ENCODE measurements at places on chromosomes 12 and 14.

DNA sequence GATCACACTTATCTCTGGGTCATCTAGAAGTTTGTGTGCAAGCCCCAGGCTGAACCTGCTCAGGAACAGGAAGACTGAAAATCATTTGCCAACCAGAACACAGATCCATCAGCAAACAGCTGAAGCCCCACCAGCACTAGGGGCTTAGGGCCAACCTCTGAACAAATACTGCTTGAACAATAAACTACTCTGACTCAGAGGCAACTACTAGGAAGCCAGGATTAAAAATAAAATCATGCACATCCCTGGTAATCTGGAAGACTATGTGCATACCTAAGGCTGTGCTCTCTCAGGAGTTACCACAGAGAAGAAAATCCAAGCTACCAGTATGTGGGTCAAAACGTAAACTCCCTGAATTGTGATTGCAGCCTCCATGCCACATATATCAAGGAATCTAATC, 15.9 kb downstream of the GALNT8 start:
- DNase-seq = no peak

- no peak for DNase-seq
Measured at GRCh38 chr14:23431486-23431885, 4.0 kb downstream of the MYH7 start.

DNA sequence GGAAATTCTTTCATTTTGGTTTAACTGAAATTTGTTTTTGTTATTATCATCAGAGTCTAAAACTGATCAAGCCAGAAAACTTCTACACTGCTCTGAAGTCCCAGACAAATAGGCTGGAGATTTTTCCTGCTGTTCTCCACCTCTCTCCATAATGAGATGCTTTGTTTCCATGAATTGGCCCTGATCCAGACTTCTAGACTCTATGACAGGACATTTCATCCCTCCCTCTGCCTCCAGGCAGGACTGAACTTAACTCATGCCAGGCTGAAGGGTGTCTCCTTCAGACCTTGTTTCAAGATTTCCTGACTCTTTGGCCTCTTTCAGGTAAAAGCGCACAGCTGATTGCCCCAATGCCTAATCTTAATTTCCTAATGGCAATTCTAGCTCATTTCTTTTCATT, 69.1 kb upstream of the HOXC13 start:
- no peak for DNase-seq

GRCh38 chr12:24416423-24417109, 467.1 kb upstream of the SOX5 start:
- no peak for DNase-seq

DNA sequence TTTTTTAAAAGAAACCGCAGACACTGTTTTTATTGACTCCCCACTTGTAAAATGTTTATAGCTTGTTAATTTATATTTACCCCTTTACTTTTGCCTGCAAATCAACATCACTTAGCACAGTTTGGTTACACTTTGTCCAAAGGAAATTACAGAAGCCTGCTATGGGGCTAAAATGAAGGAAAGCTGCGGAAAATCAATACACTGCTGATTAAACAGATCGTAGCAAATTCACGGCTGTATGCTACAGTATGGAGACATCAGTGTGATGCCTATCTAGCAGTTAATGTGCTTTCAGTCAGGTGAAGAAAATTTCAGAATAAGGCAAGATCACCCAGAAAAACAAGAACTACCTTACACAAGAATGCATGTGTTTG, 110.0 kb downstream of the FOXG1 start:
- DNase-seq = no peak

- peak; percentile 54 for DNase-seq
Measured at GRCh38 chr14:50830044-50830931, 674 bp downstream of the NIN start.

- DNase-seq = no peak
Measured at GRCh38 chr14:102882226-102882906, 40.1 kb upstream of the AMN start.

DNA sequence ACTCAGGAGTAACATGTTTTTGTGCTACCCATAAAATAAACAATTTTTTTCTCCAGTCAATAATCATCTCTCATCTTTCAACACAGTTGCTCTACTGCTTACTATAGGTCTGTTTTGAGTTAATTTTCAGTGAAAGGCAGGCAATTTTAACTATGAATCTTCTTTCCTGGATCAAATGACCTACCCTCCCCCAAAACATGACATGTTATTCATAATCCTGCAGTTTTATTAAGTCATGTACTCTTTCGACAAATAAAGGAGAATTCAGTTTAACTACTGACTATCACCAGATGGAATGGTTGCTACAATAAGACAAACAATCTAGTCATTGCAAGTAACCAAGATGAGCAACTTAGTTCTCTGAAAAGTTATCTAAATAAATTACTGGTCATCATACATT, 106.0 kb upstream of the FAR2 start:
- no peak for DNase-seq

DNA sequence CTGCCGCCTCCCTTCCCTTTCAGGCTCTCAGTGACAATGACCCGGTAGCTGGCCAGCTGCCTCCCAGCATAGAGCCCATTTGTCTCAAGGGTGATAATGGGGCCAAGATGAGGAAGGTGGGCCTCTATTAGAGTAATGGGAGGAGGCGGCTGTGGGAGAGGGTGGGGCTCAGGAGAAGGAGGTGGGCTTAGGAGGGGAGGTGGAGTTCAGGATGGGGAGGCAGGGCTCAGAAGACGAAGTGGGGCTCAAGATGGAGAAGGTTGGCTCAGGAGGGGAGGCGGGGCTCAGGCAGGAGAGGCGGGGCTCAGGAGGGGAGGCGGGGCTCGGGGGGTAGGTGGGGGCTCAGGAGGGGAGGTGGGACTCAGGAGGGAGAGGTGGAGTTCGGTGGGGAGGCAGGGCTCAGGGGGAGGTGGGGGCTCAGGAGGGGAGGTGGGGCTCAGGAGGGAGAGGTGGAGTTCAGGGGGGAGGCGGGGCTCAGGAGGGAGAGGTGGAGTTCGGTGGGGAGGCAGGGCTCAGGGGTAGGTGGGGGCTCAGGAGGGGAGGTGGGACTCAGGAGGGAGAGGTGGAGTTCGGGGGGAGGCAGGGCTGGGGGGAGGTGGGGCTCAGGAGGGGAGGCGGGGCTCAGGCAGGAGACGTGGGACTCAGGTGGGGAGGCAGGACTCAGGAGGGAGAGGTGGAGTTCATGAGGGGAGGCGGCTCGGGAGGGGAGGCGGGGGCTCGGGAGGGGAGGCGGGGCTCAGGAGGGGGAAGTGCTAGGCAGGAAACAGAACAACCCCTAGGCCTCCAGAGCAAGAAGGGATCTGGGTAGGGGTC, 36.8 kb downstream of the IQSEC3 start:
- DNase-seq = no peak

- no peak for DNase-seq
Measured at GRCh38 chr14:97854918-97855317, 1057.7 kb downstream of the VRK1 start.

DNA sequence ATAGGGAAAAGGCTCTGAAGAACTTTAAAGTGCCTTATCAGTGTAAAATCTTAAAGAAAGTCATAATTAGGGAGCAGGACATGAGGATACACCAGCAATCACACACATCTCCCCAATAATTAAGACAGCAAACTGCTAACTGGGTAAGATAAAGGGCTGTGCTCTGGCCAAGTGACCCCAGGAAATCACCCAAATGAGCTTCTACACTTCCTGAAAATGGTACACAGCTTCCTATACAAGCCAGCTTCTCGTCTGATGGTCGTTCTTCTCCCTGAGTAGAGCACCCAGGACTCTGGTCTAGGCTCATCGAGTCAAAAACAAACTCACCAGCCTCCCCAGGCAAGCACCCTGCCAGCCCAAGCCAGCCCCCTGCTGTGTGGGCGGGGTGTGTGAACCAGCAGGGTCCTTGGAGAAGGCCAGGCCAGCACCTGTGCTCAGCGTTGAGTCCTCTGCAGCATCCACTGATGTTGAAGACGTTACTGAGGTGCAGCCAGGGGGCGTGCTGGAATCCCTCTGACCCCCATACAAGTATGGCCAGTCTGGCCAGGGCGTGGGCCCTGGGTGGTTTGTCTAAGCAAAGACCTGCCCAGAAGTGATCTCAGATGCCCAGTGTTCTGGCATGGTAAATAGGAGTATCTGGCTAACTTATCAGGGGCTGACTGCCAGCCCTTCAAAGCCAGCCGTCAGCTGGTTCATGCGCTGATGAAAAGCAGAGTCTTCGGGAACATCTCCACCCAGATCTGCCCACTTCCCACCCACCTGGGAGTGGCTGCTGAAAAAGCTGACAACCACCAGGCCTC, 41.4 kb downstream of the ACTN1 start:
- no peak for DNase-seq

GRCh38 chr12:63064080-63064479, 86.9 kb downstream of the AVPR1A start:
- no peak for DNase-seq

DNA sequence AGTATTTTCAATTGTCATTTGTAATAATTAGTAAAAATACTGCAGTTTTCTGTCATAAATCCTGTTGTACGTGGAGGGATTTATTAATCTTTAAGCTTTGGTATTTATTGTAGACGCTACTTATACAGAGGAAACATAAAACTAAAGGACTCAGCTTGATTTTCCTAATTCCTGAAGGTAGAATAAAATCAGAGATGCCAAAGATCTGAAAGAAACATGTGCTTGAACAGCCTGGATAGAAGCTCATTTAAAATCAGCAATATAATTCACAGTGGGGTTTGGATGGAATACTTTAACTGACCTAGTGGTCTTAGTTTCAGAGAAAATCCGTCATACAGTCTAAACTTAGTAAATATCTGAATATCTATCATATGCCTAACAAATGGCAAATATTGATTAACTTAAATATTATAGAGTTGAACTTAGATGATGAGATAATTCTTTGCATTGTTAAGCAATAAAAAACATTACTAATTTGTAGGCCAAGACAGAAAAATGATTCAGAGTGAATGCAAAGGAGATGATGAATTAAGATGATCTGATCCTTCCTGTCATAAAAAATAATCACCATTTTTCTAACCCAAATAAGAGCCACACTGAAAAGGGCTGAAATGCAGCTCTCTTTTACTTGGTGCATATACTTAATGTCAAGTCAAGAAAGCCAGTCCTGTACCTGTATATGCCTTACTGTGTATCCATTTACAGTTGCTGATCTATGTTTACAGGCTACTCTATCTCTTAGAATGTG, 397.1 kb upstream of the DCN start:
- DNase-seq = no peak

- DNase-seq = no peak
Measured at GRCh38 chr12:45284096-45284901, 68.4 kb downstream of the ANO6 start.

DNA sequence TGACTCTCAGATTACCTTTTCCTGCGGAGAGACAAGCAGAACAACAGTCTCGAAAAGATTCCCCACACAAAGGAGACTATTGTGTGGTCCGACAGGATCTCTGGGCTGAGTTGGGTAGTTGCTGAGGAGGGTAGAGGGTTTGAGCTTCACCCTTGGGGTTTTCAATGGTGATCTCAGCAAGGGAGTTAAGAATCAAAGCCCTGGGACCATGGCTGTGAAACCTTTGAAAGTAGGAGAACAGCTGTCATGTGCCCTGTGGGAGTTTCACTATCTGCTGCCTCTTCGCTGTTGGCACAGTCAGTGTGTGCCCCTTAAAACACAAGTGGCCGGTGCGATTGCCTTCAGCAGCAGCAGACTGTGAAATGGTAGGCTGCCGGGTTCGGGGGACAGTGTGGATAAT, 14.2 kb upstream of the PLEK2 start:
- no peak for DNase-seq

DNA sequence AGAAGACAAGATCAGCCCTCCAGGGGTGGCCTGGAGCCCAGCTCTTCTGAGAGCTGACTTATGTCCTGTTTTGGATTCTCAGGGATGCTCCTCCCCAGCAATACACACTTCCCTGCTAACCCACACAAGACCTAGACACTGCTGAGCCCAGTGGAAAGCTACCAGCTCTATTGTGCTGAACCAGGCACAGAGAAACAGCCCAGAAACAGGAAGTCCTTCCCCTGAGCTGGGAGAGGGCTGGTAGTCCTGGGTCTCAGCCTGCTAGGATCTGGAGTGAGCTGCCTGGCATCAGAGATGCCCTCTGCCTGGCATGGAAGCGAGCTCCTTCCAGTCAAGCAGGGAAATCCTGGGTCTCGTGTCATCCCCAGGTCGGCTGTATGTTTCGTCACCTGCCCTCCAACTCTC, 1.2 kb upstream of the LAG3 start:
- no peak for DNase-seq

- no peak for DNase-seq
Measured at GRCh38 chr12:123126294-123127181, 24.4 kb downstream of the PITPNM2 start.

GRCh38 chr12:2018391-2018790, 14.1 kb upstream of the DCP1B start:
- DNase-seq = no peak

DNA sequence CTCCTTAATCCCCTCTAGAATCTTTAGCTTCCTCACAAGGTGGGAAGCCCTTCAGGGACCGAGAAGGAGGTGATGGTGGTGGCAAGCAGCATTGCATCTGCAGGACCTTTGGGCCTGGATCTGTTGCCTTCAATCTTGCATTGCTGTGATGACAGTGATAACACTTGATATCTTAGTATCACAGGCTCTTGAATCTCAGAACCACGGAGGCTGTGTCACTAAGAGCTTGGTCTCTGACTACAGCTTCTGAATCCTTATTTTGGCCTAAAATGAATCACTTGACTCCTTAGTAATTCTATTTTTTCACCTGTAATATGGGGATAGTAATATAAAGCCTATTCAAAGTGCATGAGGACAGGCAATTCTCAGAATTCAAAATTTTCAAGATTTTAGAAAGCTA, 8.9 kb upstream of the AMN1 start:
- no peak for DNase-seq

DNA sequence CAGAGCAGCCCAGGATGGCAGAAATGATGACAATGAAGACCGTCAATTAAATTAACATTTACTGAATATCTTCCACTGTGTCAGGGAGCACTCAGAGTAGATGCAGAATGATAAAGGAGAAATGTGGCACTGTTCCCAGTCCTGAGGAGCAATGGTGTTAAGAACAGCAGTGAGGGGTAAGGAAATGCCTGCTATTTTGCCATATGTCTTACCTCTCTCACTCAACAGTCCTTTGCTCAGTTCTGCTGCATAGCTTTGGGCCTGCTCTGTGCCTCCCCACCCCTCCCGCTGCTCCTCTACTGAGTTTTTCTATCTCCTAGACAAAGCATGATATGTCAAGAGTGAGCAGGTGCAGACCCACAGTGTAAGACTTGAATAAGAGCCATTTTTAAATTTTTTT, 318.8 kb downstream of the NAV3 start:
- DNase-seq = no peak

GRCh38 chr12:113955109-113955970, 10.8 kb downstream of the RBM19 start:
- no peak for DNase-seq
